EH (cell line): ENCODE measurements at places on chromosomes 5 and 9.

DNA sequence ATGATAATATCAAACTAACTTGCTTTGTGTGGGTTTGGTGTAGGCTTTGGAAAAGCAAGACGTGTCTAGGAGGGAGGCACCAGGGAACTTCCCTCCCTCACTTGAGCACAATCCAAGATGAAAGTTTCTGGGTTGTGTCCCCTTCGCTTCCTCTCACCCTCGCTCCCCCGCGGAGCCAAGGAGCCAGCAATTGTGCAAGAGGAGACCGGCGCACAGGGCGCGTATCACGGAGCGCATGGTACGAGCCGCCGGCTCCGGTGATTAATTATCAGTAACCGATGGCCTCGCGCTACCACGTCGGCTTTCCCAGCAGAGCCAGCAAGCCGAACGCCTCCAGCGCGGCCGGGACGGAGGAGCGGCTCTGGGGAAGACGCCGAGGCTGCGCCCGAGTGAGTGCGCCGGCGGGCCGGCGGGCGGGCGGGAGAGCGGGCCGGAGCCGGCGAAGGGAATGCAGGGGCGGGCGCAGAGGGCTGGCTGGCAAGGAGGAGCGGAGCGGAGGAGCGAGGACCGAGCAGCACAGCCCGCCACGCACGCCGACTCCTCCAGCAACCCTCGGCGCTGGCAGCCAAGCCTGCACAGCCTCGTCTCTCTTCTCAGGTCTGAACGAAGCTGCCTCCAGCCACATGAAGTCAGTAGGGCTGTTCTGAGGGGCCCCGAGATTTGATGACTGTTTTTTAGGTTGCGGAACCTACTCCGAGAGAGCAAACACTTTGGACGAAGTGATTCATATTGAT lies 143.6 kb downstream of the BNC2 start:
- peak; percentile 89 for DNase-seq

DNA sequence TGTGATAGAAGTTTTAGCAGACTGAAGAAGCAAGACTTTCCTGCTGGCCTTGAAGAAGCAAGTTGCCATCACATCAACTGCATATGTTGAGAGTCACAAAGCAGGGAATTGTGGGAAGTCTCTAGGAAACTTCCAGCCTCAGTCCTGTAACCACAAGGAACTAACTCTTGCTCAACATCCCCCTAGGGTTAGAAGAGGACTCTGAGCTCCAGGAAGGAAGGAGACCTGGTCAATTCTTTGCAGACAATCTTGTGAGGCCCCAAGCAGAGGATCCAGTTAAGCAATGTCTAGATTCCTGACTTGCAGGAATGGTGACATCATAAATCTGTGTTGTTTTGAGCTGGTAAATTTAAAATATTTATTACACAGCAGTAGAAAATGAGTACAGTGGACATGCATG lies 18.6 kb upstream of the ZNF366 start:
- peak; percentile 96 for DNase-seq

DNA sequence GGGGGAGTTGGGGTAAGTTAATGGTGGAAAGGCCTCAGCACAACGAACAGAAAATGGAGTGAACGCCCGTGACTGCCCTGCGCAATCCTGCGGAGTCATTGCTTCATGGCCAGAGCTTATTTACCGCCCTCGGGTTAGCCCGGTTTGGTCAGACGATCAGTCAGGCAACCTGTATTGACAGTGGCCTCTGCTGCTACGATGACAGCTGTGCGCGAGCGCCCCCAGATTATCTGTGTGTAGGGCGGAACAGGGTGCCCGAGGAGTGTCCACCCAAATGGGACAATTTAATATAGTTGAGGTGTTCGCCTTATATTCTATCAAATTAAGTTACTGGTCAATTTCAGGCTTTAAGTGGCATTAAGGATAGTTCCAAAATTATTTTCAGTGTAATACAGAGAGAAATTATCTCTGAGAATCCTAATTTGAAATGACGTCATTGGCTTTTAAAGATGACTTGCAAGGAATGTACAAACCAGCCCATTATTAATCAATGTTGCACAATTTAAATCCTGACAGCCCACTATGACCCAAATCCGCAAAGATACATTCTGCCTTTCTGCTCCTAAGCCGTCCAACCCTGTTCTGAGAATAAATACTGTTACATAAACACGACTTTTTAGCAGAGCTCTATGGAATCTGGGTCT lies 879 bp upstream of the UBQLN1 start:
- DNase-seq: peak; percentile 59

DNA sequence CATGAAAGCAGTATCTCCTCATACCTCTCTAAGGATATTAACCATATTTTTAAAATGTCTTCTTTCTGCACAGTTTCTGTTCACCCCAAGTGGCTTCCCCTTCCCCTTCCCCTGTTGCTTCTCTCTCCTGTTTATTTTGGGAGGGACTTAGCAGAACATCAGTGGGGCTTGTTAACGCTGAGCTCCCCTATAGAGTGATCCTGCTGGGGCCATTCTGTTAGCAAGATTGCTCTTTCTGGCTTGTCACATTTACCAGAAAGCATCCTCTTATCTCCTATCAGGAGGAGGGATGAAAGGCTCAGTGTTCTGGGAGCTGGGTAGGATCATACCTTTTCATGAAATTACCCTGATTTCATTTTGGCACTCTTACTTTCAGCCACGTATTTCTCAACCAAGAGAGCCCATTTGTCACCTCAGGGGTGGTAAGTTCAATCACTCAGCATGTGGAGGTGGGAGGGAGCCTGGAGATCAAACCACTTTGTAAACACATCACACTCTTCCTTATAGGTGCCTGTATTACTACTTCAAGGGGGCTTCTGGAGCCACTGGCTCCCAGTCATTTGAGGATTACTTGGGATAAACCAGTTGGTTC lies 16.7 kb downstream of the NXNL2 start:
- DNase-seq: no peak

DNA sequence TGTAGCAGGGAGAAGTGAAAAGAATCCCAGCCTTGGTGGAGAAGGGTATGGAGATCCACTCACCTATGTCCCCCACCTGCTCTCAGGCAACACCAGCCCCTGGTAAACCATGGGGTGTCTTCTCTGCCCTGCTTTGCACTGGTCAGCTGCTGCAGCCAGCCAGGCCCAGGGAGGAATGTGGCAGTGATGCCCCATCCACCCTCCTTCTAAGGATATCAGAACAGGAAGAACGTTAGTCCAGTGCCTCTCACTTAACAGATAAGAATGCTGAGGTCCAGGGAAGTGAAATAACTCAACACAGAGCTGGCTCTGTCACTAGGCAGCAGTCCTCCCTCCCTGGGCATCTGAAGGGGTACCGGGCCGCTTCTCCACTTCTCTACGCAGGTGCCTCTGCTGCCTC lies 9.7 kb upstream of the PPIC start:
- DNase-seq: no peak
